ENCODE measurements at places on chromosomes 7 and 10. TPM values are rescaled to one million over a fixed set of nuclear protein-coding genes. Genes with fewer than 3 reads are reported as not detected.

NOS3 gene
- total RNA-seq, result 9.6 TPM

DNA sequence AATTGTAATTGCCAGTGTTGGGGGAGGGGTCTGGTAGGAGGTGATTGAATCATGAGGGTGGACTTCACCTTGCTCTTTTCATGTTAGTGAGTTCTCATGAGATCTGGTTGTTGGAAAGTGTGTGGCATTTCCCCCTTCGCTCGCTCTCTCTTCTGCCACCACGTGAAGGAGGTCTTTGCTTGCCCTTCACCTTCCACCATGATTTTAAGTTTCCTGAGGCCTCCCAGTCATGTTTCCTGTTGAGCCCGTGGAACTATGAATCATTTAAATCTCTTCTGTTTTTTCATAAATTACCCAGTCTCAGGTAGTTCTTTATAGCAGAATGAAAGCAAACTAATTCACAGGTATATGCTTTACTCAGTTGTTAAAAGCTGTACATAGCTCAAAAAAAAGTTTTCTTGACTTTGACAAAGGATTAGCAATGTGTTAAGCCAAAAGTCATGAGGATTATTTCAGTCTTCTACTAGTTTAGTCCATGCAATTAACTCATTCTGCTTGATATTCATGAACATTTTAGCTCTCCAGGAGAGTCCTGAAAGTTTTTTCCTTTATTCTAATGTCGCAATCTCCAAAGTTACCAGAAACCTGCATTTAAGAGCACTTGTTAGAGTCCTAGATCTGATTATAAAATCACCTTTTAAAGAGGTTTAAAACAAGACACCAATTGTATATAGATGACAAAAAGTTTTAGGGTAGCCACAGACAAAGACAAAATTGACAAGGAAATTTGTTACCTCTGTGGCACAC is 27.7 kb upstream of the ARHGAP12 start:
- no peak for DNase-seq

HMX3 gene
- not detected for total RNA-seq

DNA sequence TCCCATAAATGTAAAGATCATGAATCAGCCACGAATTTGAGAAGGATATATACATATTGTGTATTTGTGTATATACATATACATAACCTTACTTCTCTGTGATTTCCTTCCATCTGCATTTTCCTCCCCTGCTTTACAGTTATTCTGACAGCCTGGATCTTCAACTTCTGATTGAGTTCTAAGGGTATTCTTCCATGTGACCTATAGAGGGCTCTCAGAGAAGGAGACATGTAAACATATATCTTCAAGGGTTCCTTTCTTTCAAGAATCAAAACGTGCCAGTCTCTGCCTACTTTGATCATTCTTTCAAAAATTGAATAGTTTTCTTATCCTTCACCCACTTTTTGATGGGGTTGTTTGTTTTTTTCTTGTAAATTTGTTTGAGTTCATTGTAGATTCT is 453.7 kb upstream of the POT1 start:
- no peak for DNase-seq

GJC3 gene
- total RNA-seq, result not detected
